ENCODE measurements at places on chromosomes 1 and 21.

DNA sequence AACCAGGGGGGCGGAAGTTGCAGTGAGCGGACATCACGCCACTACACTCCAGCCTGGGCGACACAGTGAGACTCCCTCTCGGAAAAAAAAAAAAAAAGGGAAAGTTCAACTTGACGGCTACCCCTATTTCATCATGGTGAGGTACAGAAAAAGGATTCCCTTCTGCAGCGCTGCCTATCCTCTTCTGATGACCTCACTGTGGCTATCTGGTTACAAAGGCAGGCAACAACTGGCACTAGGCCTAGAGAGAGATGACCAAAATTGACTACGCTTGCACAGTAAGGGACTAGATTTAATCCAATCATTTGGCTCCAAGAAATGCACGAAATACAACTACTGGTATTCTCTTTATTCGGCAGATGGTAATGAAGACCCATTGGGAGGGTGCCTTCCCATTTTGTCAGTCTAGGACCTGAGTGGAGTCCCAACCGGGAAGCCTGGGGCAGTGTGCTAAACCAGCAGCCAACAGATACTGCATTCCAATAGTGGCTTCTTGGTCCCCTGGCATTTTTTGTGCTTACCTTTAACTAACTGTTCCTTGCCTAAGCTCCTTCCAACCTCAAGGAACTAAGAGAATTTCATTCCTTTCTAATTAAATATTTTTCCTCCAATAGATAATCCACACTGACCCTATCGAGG is 36.6 kb downstream of the ITPKB start:
- DNase-seq: no peak

- peak; percentile 70 for DNase-seq
These were observed 615.5 kb upstream of the ADAMTS5 start for GRCh38 chr21:27582246-27582947.

DNA sequence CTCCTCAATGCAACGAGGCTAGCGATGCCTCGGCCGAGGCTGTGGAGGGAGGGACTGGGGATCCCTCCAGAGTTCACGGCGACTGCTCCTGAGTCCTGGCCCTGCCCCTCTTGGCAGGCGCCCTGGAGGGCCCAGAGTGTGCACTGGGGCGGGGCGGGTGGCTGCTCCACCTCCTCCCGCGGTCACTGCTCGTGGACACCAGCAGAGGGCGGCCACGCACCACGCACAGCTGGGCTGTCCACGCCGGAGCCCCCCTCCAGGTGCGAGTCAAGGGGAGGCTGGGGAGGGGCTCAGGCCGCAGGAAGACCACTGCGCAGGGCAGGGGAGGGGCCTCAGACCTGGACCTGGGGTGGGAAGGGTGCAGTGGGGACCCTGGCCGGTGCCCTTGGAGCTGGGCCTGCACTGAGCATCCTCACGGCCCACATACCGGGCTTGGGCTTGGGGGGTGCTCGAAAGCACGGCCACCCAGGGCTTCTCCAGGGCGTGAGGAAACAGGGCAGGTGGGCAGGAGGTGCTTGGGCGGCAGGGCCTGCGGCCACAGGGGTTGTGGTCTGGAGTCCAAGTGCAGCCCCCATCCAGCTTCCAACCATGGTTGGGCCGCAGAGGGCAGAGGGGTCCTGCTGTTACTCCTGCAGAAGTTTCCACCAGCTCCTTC is 20.6 kb upstream of the TTC34 start:
- DNase-seq: no peak

GRCh38 chr21:36384885-36385232 is 333 bp upstream of the CHAF1B start:
- no peak for DNase-seq

DNA sequence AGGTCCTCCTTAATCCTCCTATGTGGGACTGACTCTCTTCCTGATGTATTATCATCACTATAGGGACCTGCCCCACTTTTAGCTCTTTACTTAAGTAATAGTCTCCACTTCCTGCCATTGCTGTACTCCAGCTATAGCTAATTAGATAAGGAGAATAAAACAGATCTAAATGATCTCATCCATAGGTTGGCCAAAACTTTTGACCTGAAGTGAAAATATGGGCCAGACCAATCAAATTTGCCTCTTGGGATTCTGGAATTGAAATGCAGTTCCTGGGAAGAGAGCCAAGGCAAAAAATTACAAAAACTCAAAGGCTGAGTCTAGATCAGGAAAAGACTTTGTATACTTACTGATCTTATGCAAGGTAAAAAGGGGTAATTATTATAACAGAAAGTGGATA is 36.1 kb upstream of the PDE4B start:
- no peak for DNase-seq

DNA sequence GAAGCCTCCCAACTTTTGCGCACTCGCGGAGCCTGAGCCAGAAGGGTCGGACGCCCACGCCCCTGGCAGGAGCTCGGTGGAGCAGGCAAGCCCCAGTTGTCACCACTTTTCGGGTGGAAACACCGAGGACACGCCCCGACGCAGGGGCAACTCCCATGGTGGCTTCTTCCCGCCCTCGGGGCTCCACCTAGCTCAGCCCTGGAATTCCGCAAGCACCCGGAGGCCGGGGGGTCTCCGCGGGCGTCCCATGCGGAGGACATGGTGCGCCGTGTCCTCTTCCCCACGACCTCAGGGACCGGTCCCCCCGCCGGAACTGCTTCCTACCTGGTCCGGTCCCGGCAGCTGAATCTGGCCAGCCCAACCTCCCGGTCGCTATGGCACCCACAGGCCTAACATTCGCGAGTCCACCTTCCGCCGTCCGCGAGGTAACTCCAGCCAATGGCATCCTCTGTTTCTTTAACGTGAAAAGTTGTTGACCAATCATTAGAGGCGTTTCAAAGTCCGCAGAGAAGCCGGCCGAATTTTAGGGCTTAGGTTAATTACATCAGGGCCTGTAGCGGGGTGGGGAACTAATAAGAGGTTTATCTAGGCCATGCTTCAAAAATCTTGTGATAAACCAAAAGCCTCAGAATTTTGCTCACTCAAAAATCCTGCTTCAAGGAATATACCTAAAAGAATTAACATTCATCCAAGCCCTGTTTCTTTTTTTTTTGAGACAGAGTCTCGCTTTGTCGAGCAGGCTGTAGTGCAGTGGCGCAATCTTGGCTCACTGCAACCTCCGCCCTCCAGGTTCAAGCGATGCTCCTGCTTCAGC is at the start of gene STPG1:
STPG1 (minus strand) TSS at position 433 of the 814 bp plus-strand sequence. CDS start 12,394 bp downstream, outside the sequence.
- DNase-seq: peak; percentile 84

GRCh38 chr1:244406337-244406736 is 45.4 kb downstream of the ADSS2 start:
- DNase-seq: no peak

DNA sequence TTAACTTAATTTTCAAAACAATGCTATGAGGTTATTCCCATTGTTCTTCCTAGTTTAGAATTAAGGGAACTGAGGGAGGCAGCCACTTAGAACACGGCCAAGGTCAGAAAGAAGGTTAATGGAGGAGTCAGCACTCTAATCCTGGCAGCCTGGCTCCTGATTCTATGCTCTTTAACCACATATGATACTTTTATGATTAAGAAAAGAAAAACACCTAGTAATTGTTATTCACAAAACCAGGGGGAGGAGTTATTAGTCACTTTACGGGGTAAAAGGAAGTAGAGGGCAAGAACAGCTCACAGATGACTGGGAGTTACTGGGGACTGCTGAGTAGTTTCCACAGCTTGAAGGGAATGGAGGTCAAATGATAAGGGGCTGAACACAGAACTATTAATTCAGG is 38.6 kb downstream of the GADD45A start:
- DNase-seq: peak; percentile 88

- no peak for DNase-seq
These were observed 165.1 kb downstream of the TGFB2 start for GRCh38 chr1:218510153-218510772.

DNA sequence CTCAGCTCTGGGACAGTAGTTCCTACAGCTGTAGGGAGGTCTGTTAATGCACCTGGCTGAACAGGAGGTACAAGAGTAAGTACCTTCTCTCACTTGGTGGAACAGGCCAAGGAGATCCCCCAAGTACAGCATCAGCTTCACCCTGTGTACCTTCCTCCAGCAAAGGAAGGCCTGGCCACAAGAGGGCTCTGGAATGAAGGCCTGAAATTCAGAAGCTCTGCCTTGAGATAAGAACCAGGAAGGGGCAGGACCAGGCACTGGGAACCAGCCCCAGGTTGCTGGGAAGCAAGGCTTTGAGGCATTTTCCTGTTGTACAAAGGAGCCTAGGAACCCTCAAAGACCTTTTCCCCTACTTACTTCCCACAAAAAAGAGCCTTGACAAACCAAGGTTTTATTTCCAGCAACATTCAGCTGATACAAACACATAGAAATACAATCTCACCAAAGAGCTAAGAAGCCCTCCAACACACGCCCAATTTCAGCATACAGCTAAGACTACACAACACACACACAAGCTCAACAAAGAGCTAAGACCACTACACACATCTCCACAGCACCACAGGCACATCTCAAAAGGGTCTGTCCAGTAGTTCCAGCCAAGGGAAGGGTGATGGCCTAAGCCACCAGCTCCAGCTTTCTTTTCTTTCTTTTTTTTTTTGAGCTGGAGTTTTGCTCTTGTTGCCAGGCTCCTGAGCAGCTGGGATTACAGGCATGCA is 23.5 kb downstream of the F11R start:
- DNase-seq: no peak

GRCh38 chr1:243507001-243507671 is 251.3 kb downstream of the SDCCAG8 start:
- DNase-seq: no peak

DNA sequence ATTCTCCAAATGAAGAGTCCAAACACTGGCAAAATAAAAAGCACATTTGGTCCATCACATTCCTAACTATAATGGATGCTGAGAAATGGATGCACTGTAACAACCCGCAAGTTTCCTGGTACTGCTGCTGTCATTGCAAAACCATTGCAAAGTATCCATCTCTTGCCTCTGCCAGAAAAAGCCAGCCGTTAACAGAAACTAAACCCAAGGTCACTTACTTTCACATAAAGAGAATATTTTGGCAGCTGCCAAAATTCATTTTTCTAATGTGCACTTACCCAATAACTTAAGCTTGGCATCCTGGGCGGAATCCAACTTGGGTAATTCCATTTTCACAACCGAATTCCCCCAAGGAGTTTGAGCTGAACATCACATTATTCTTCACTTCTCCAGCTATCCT is 77.0 kb upstream of the LRRC8D start:
- DNase-seq: no peak

DNA sequence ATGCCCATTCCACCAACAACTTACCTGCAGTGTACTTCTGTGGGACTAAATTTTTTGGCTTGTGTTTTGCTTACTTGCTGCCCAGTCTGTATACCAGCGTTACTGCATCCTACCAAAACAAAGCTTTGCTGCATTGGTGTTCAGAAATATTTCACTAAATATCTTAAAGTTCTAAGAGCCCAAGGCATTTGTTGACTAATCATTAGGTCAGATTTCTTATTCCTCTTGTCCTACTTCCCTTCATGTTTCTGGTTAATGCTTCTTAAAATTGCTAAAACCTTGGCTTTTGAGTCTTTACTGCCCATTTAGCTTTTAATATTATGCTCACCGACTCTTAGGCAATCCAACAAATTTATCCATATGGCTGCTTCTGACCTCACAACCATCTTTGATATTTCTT is 161.8 kb downstream of the DPYD start:
- no peak for DNase-seq
